Left ventricle myocardium inferior (tissue), 1 donor: ENCODE measurements at places on chromosomes 16 and 17. TPM values are rescaled to one million over a fixed set of nuclear protein-coding genes. Genes with fewer than 3 reads are reported as not detected.

The MYH11 gene
- total RNA-seq, result 15.6 TPM

The HSD11B2 gene
- total RNA-seq, result 0.99 TPM

The ORAI3 gene
- 12.2 TPM for total RNA-seq

The KRTAP3-1 gene
- not detected for total RNA-seq

DNA sequence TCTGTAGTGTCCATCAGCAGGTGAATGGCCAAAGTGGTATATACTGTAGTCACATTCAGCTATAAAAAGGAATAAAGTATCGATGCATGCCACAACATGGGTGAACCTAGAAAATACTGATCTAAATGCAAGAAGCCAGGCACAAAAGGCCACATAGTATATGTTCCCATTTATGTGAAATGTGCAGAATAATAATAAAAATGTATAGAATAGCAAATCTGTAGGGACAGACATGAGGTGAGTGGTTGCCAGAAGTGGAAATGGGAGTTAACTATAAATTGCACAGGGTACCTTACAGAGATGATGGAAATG is 23.1 kb downstream of the DBNDD1 start:
- H3K27me3 ChIP-seq, result no peaks in the 10 kb centered on the region
- H3K27ac ChIP-seq, result peak overlapping the region; percentile 46
- DNase-seq, result no peak
- peaks cover 71% of the 10 kb centered on the region for H3K36me3 ChIP-seq

DNA sequence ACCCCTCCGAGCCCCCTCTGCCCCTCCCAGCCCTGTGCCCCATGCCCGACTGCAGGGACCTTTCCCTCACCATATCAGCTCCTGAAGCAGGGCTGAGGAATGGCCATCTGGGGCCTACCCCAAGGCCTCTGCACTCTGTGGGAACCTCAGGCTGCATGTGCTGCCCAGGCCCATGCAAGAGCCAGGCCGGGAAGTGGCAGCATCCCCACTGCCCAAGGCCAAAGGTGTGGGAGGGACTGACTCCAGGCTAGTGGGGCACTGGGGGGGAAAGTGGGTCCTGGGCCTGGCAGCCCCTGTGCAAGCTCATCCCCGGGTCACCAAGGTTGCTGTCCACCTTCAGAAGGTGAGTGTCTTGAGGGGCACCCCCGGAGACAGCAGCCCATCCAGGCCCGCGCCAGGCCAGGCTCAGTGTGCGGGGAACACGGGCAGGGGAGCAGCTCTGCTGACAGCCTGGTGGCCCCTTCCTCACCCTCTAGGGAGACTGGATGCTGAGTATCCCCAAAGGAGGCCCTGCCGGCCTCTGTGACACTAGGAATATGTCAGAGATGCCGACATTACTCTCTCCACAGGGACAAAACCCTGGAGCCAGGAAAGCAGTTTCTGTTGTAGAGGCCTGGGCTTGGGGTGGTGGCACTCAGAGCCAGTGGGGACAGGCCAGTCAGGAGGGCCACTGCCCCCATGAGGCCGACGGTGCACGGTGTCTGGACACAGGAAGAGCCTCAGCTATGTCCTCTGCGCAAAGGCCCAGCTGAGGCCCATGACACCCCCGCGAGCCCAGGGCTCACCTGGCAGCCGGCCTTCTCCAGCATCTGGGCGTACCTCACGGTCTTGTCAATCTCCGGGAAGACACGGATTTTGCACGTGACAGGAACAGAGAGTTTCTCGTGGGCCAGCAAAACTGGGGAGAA is 3.3 kb downstream of the DUS1L start:
- H3K27me3 ChIP-seq, result no peaks in the 10 kb centered on the region
- DNase-seq, result no peak
- no peak overlapping the region for H3K4me3 ChIP-seq
- no peak overlapping the region for H3K27ac ChIP-seq
- peaks cover 30% of the 10 kb centered on the region for H3K4me1 ChIP-seq

GRCh38 chr17:81510785-81511553 is 1.6 kb downstream of the ACTG1 start:
- no peak for DNase-seq
- peaks cover 68% of the 10 kb centered on the region for H3K4me1 ChIP-seq
- H3K27me3 ChIP-seq, result no peaks in the 10 kb centered on the region
- H3K27ac ChIP-seq, result peak overlapping the region; percentile 99
- peaks cover 40% of the 10 kb centered on the region for H3K36me3 ChIP-seq
